Choroid plexus epithelial cell (primary cell): ENCODE measurements at places on chromosomes 16 and 17.

DNA sequence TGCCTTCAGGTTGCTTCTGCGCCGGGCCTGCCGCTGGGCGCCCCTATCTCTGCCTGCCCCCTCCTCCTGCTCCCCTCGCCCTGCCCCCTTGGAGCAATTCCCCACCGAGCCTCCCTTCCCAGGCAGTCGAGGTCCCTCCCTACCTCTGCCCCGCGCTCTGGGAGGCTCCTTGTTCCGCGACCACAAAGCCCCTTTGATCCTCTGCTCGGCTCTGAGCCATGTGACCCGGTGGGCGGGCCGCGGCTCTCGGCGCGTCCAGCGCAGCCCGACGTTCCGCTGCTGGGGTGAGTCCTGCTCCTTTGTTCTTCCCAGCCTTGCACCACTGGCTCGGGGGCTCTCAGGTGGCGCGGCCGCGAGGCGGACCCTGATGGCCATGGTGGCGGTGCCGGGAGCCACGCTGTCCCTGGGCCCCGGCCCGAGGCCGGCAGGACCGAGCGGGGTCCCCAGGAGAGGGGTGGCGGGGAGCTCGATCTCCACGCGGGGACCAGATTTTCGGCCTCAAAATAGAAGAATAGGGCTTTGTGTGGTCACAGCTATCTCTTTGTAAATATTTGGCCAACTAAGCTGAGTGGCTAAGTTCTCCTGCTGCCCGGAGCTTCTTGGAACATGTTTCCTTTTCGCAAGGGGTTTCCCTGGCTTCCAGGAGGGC, 310.6 kb downstream of the SEC14L1 start:
- peak; percentile 77 for DNase-seq

DNA sequence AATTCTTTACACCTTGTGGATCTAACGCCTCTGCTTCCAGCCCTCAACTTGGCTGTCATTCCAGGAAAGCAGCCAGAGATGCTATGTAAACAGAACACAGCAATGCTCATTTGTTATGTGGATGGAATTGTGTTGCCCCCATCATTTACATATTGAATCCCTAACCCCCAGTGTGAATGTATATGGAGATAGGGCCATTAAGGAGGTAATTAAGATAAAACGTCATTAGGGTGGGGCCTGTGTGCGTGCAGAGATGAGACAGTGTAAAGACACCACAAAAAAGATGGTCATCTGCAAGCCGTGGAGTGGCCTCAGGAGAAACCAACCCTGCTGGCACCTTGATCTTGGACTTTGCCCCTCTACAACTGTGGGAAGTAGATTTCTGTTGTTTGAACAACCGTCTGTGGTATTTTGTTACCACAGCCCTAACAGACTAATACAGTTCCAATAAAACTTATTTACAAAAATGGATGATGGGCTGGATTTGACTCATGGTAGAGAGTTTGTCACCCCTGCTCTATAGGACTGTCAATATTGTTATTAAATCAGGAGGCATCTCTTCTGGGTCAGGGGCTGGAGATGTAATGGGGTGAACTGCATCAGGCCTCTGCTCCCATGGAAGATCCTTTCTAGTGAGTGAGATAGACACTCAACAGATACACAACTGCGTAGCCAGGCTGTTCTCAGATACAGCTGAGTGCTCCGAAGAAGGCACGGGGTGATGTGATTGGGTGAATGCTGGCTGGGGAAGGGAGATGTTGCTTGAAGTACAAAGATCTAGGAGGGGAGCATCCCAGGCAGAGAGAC, 339.0 kb downstream of the SNX29 start:
- DNase-seq = no peak

GRCh38 chr16:83473926-83474650, 333.7 kb upstream of the HSBP1 start:
- DNase-seq = peak; percentile 13

- no peak for DNase-seq
These were observed 30.8 kb downstream of the PRSS54 start for GRCh38 chr16:58264007-58264406.

- no peak for DNase-seq
These were observed 75.9 kb upstream of the RNU2-1 start for GRCh38 chr17:43309505-43310332.

- DNase-seq = peak; percentile 37
These were observed 72.8 kb upstream of the C16orf82 start for GRCh38 chr16:26993963-26994362.

DNA sequence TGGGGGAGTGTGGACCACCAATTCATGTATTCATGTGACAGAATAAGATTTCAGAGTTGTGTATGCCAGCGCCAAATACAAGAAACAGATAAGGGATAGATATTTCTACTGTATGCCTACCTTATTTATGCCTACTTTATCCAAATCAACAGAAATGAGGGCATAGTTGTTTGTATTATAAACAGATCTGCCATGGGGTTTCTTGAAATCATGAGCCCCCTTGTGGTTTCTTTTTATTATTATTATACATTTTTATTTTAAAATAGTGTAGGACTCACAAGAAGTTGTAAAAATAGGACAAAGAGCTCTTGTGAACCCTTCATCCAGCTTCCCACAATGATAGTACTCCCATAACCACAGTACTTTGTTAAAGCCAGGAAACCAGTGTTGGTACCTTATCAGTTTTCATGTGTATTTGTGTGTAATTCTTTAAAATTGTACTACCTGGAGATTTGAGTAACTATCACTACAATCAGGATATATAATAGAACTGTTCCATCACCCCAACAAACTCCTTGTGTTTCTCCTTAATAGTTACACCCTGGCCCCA, 229.4 kb downstream of the CCDC182 start:
- DNase-seq = no peak

GRCh38 chr16:69350536-69351133, 951 bp downstream of the TMED6 start:
- DNase-seq = no peak

- no peak for DNase-seq
These were observed 396 bp upstream of the HOXB7 start for GRCh38 chr17:48611213-48611612.

- DNase-seq = no peak
These were observed 1.9 kb downstream of the CLCN7 start for GRCh38 chr16:1472974-1473373.

- no peak for DNase-seq
These were observed 4.1 kb upstream of the SALL1 start for GRCh38 chr16:51155199-51155607.

- DNase-seq = no peak
These were observed 28.6 kb downstream of the CEP95 start for GRCh38 chr17:64535357-64535756.

- DNase-seq = no peak
These were observed 47.5 kb upstream of the CES5A start for GRCh38 chr16:55922662-55923061.

DNA sequence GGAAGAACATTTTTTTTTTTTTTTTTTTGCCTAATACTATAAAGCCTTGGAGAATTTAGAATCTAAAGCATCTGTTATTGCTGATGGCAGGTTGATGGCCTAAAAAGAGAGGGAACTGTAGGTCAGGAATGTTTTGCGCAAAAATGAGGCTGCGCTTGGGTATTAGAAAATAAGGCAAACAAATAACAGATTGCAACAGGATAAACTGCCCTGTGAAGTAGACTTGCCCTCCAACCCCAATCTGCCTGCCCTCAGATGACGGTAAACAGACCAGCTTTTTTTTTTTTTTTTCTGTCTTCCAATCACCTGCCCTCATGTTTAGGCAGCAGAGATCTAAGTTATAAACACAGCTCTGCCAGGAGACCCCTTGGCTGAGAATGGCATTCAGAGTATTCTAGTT, 3.8 kb upstream of the DHX8 start:
- no peak for DNase-seq
